ENCODE measurements at places on chromosomes 12 and 14. TPM values are rescaled to one million over a fixed set of nuclear protein-coding genes. Genes with fewer than 3 reads are reported as not detected.

Gene PROX2
- not detected for total RNA-seq

Gene MLEC
- total RNA-seq: 131 TPM

Gene SCN8A
- 4.0 TPM for total RNA-seq

Gene WDR20
- total RNA-seq: 15.6 TPM

Gene FGF6
- not detected for total RNA-seq

Gene FAM90A1
- under 0.01 TPM for total RNA-seq

Gene ADAMTS20
- not detected for total RNA-seq

Gene MSRB3
- total RNA-seq: 40.4 TPM

Gene ESRRB
- not detected for total RNA-seq

Gene ACSS3
- total RNA-seq: 14.4 TPM

Gene KRT77
- not detected for total RNA-seq

Gene BCL2L14
- total RNA-seq: not detected

Gene SOX5
- total RNA-seq: 6.2 TPM

Gene CCDC184
- total RNA-seq: 1.1 TPM

Gene FAM177A1
- total RNA-seq: 59.2 TPM

Gene NUP107
- 36.6 TPM for total RNA-seq

Gene APOLD1
- 7.6 TPM for total RNA-seq

Gene KRT73
- total RNA-seq: not detected

Gene TCL1B
- not detected for total RNA-seq

Gene PRICKLE1
- total RNA-seq: 17.0 TPM

Gene CACNA1C
- total RNA-seq: 0.58 TPM

Gene AQP5
- total RNA-seq: not detected

Gene TMEM117
- total RNA-seq: 13.8 TPM

Gene TBX3
- 40.9 TPM for total RNA-seq

Gene BTBD7
- 11.5 TPM for total RNA-seq

Gene MCRS1
- 91.1 TPM for total RNA-seq

Gene DENND5B
- 2.0 TPM for total RNA-seq

Gene IRAK3
- total RNA-seq: 4.9 TPM

Gene GPR137C
- 0.35 TPM for total RNA-seq

Gene TMEM179
- total RNA-seq: not detected

Gene RAD51AP1
- 15.1 TPM for total RNA-seq

Gene AKAP5
- 1.2 TPM for total RNA-seq
